ENCODE measurements at places on chromosomes 3 and 15.

DNA sequence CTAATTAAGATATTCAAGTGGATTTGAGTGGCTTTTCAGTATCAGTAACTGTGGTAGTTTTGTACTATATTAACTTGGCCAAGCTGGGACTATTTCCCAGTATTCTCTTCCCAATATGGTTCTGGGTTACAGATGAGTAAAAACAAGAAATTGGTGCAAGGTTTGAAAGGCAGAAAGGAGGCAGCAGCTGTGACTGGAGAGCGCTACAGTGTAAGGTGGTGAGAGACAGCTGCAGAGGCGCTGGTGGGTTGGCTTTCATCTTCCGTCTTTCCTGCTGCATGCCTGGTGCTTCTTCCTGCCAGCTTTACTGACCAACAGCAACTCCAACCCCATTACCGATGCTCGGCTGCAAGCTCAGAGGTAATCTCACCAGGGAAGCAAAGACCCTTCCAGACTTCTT, 9.8 kb downstream of the DPH3 start:
- DNase-seq, result no peak

GRCh38 chr3:110544730-110545129, 526.9 kb upstream of the NECTIN3 start:
- no peak for DNase-seq

GRCh38 chr3:183210862-183211341, 42.2 kb upstream of the B3GNT5 start:
- peak; percentile 83 for DNase-seq

DNA sequence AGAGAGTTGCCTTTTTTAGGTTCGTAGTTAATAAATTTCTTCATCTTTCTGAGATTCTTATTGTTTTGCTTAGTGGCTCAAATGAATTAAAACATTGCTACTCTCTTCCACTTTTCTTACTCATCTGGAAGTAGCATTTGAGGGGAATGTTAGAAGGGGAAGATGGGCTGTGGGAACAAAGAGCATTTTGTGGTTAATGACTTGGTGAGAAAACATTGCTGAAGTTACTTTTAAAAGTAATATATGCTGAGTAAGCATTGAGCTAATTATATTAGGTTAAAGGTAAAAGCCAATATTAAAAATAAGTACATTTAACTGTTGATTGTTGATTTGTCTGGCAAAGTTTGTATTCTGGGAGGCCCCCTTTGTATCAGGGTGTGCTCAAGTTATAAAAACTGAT, 5.7 kb downstream of the MORF4L1 start:
- DNase-seq, result peak; percentile 32

DNA sequence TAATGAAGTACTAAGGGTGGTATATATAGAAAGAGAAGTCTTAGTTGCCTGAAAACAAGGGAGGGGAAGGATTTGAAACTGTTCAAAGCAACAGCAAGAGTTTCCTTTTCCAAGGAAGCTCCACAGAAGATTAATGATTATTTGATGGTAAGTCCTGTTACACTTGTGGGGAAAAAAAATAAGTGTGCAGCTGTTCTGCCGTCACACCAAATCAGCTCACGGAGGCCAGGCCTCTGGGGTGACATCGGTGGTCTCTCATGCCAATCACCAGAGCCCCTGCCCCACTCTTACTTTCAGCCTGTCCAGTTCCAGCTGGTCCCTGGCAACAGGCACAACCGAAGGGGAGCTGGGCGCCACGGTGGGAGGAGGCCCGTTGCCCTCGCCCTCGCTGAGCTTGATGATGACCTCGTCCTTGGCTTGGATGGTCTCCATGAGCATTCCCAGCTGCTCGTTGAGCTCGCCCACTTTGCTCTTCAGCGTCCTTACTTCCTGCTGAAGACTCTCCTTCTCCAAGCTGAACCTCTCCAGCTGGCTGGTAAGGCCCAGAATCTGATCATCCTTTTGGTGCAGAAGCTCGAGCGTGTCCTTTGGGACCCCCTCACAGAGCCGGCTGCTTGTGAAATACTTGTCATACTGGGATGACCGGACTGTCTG, 53.5 kb downstream of the TBC1D2B start:
- no peak for DNase-seq

- DNase-seq, result no peak
Observed at GRCh38 chr3:163684651-163685050, 1393.6 kb downstream of the SI start.

DNA sequence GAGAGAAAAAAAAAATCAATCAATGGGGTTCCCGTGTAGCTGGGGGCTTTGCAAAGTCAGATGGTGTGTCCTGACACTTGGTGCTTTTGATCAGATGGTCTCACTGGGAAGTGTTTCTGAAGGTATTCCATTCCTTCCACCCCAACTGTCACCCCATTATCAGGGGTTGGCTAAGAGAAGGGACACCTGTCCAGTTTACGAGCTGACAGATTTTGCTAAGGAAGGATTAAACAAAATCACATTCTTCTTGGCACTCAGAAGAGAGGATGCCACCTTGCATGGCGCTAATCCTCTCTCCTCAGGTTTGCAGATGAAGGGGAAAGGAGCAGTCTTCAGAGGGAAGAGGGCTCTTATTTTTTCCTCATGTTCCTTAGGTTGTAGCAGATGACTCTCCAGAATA, 103.7 kb upstream of the ETV5 start:
- no peak for DNase-seq

DNA sequence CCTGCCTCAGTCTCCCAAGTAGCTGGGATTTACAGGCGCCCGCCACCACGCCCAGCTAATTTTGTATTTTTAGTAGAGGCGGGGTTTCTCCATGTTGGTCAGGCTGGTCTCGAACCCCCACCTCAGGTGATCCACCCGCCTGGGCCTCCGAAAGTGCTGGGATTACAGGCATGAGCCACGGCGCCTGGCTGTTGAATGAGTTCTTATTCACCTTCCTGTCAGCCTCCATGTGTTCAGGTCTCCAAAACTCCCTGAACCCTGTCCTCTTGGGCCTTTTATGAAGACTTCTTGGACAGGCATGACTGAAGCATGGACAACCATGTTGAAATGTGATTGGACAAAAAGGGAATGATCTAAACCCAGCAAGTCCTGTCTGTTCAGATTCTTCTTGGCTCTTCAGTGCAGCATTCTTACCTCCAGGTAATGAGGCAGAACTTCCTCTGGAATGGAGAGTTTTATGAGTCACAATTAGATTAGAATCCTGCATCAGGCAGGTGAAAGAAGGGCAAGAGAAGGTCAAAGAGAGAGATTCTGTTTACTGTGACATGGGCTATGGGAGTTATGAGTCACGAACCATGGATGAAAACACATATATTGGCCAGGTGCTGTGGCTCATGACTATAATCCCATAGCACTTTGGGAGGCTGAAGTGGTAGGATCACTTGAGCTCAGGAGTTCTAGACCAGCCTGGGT, 23.1 kb upstream of the EIF4A2 start:
- no peak for DNase-seq

DNA sequence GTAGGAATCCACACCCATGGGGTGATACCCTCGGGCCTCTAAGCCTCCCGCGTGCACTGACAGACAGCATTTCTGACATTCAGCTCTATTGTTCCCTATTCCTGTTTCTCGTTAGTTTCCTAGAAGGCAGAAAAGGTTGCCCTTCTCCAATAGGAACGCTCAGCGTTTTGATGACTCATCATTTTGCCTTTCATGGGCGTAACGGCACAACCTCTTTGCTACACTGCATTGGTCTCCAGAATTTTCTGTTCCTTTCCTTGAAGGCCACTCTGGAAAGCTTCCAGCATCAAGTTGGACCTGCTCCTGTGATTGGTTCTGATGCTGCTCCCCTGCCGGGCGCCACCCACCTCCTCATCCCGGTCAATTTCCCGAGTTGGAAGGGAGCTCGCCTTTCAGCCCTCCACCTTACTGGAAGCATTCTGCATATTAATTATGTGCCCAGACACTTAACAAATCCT, 13.0 kb upstream of the TNK2 start:
- no peak for DNase-seq

DNA sequence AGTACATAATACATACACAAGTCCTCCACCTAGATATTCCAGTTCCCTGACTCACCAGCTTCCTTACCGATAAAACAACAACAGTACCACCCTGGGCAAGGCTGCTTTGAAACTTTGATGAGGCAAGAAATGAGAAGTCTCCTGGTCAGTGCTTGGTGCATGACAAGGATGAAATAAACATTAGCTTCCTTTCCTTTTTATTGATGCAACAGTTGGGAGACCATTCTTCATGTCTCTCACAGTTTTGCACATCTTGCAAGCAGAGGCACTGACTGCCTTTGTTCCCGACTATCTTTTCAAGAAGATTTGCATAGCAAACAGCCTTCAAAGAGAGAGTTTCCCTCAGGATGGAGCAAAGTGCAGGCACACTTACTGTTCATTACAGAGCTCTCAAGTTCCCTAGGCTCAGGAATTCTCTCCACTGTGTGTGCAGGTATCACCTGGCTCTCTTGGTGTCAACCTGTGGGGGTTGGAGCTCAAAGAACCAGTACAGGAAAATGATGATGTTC, 65.2 kb downstream of the MYLK start:
- DNase-seq, result no peak

- no peak for DNase-seq
Observed at GRCh38 chr3:11953778-11954177, 50.4 kb upstream of the SYN2 start.

DNA sequence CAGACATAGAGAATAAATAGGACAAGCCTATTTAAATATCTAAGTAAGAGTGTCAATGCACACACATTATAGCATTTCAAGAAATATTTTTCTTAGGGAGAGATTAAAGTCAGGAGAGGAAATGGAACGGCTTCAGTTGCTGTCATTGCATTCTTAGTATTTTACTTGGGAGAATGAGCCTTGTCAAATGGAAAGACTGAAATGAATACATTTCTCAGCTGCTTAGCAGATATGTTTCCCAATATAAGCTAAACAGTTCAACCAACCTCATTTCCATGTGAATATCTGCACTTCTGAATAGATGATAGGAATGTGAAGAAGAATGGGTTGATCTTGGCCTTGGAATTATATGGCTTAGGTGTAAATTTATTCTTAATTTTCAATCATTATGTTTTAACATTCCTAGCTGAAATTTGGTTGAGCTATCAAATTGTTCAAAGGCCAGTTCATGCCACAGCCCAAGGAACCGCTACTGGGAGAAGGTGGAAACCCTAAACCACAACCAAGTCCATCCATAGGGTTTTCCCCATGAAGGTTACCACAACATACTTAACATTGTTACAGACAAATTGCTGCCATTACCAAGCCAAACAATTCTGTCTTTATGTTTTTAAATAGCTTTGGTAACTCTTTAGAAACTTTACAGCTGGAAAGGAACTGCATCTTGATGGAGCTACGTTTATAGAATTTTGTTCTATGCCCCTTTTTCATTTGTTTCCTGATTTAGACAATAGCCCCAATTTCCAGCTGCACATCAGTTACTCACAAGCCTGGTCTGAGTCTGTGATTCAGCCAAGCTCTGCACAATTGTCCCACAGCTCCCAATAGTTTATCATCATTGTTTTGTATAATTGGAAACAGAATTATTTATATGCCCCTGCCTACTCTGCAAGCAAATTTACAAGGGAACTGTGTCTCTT, 459.6 kb downstream of the MECOM start:
- no peak for DNase-seq

DNA sequence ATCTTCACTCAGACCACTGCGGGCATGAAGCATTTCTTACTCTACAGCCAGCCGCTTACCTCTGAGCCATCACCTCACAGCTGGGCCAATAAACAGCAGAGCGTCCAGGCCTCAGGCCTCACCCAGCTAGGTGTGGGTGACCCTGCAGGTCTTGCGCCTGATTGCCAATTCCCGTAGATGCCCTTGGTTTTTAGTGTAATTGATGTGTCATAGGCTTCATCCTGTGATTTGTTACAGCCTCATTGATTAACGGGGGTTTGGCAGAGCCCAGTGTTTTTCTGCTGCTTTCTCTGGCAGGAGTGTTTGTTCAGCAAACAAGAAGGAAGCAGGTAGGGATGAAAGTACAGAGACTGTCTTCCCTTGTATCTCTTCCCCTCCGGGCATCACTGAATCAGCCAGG, 49.6 kb upstream of the BNIP2 start:
- DNase-seq, result no peak

- DNase-seq, result no peak
Observed at GRCh38 chr3:128354788-128355542, 111.7 kb downstream of the DNAJB8 start.

GRCh38 chr3:24048843-24049242, 103.8 kb downstream of the NR1D2 start:
- DNase-seq, result no peak

GRCh38 chr3:62132027-62132602, 241.2 kb downstream of the FEZF2 start:
- no peak for DNase-seq

GRCh38 chr3:38717355-38718240, 68.1 kb upstream of the SCN5A start:
- no peak for DNase-seq
